ENCODE measurements at places on chromosomes 3 and 15.

- DNase-seq = no peak
Observed at GRCh38 chr3:39118931-39119660, 11.6 kb downstream of the TTC21A start.

DNA sequence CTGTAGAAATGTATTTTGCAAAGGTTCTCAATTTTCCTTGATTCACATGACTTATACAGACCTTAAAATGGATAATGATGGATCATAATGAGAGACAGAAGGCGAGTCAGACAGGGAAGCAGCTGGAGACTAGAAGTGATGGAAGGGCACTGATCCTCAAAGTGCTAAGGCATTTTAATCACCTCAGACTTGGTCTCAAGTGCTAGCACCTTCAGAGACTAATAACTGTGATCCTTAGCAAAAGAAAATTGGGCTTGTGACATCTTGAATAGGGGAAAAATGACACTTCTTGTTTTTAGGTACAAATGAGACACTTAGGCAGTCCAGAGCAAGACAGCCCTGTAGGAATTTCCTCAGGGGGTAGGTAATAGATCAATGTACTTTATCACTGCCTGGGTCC, 1011.7 kb downstream of the SQOR start:
- no peak for DNase-seq

DNA sequence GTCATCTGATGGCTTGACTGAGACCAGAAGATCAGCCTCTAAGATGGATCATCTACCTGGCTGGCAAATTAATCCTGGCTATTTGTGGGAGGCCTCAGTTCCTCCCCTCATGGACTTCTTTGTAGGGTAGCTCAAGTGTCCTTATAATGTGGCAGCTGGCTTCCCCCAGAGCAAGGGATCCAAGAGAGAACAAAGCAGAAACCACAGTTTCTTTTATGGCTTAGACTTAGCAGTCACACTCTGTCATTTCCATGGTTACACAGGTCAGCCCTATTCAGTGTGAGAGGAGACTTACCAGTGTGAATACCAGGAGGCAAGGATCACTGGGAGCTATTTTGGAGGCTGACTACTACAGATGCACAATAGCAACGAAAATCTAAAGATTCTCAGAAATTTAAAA, 15.3 kb upstream of the ARL14 start:
- DNase-seq = no peak

- DNase-seq = no peak
Observed at GRCh38 chr3:44208086-44208485, 33.6 kb upstream of the TOPAZ1 start.

DNA sequence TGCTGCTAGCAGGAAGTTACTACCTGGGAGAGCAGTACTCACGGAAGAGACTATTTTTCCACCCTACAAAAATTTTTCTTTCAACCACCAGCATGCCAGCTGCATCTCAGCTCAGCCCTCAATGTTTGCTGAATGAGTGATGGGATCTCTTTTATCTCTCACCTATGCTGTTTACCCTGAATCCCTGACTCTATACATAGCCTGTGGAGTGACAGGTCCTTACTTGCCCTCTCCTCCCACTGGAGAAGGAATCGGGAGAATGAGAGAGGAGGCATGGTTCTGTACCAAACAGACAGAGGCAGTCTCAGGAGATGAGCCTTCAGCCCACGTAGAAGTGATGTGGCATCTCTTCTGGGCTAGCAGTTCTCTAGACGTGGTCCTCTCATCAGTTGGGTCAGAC, 6.7 kb upstream of the DGKG start:
- no peak for DNase-seq

- no peak for DNase-seq
Observed at GRCh38 chr3:51389423-51390183, 1.5 kb upstream of the RBM15B start.

DNA sequence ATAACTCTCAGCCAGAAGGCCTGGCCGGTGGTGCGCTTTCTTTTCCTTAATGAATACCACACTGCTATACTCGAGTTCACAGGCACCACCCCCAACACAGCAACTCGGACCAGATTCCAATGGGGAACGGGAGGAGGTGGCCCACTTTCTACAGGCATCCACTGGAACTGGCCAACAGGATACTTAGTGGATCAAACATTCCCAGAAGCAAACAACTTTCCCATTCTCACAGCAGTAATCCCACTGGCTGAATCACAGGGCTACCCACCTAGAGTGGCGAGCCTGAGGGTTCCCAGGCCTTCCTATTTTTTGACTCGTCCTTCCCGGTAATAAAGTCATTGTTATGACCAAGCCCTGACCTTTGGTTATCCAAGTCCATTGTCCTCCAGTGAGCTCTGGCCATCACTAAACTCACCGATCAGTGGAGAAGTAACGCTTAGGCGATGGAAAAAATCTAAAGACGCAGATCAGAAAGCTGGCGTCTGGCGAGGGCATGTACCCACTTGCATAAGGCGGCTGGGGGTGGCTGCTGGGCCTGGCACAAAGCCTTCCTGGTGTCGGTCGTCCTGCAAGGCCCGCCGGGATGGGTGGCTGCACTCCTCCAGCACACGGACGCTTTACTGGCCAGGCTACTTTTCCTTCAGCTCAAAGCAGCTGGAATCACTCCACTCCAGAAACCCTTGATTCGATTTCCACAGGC, 1.2 kb downstream of the EOGT start:
- DNase-seq = no peak

DNA sequence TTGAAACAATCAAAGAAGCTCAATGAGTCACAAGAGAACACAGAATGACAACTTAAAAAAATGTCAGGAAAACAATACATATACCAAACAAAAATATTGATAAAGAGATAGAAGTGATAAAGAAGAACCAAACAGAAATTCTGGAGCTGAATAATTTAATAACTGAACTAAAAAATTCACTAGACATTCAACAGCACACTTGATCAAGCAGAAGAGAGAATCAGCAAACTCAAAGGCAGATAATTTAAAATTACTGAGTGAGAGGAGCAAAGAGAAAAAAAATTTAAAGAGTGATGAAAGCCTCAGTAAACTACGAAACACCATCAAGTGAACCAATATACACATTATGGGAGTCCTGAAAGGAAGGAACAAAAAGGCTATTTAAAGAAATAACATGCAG, 61.9 kb downstream of the SERP1 start:
- DNase-seq = no peak

DNA sequence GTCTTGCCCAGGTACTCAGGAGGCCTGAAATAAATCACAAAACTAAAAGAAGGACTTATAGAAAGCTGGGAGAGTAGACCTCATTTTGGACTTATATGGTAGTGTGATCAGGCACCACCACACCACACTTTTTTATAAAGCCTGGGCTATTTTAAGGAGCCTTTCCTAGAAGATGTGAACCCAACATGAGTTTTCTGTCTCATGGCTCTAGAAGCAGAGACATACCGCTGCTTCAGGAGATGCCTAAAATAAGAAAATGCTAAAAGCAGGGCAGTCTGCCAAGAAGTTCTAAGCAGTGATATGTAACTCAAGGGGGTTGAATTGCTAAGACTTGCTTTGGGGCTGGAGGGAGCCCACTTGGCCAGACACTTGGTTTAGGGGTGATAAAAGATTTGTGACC, 49.6 kb downstream of the SUMF1 start:
- DNase-seq = peak; percentile 36

GRCh38 chr15:78682004-78682651, 41.1 kb upstream of the CHRNB4 start:
- no peak for DNase-seq

DNA sequence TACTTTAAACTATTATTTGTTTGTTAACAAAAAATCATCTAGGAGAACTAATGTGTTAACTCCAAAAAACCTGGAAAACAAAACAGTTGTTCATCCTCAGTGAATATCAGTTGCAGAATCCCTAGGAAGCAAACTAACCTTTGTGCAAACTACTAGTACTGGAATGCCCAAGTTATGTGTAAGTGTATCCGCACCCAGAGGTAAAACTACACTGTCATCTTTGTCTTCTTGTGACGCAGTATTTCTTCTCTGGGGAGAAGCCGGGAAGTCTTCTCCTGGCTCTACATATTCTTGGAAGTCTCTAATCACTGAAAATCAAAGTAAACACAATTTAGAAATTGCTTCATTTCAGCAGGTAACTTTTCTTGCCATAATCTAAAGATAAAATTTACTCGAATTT, 29.8 kb downstream of the DYNC1LI1 start:
- DNase-seq = no peak

DNA sequence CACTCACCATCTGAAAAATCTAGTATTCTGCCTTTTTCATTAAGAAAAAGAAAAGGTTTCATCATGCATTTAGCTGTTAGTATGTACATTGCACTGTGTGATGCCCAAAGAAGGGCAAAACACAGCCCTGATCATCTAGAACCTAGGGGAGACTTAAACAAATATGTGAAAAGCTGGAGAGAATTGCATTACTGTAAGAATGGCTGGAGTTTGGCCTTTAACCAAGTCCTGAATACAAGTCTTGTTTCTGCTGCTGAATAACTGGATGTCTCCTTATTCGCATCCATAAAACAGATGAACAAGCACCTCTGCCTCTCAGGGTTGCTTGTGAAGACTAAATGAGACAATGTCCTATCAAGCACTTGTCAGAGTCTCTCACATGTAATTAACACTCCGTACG, 233.4 kb upstream of the LRTM1 start:
- DNase-seq = no peak

DNA sequence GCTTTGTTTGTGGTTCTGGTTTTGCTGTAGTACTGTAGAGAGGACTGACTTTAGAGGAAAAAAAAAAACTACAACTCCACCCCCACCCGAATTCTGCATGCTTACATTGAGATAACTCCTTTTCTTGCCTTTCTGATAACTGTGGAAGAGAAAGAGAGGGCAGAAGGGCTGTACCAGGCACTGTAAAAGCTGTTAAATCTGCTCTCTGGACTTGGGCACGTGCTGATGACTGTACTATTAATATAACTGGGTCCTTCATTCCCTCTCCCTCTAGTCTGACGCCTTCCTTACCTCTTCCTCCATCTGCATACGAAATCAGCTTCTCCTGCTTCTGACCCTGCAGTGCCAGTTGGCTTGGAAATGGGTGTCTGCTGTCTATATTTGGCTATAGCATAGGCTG, 15.0 kb downstream of the MAPKBP1 start:
- no peak for DNase-seq

- no peak for DNase-seq
Observed at GRCh38 chr15:78415284-78415683, 22.7 kb upstream of the IREB2 start.

GRCh38 chr3:187728248-187728647, 17.0 kb downstream of the BCL6 start:
- no peak for DNase-seq

- no peak for DNase-seq
Observed at GRCh38 chr3:150984066-150984465, 11.5 kb upstream of the CLRN1 start.

- DNase-seq = no peak
Observed at GRCh38 chr3:90011131-90011530, 903.7 kb downstream of the EPHA3 start.

GRCh38 chr3:58034738-58035523, 26.7 kb downstream of the FLNB start:
- DNase-seq = no peak

GRCh38 chr15:44163370-44163769, 31.7 kb downstream of the FRMD5 start:
- DNase-seq = no peak

- DNase-seq = no peak
Observed at GRCh38 chr3:173690542-173691180, 293.1 kb downstream of the NLGN1 start.

- no peak for DNase-seq
Observed at GRCh38 chr3:119891944-119892721, 110.2 kb downstream of the NR1I2 start.

DNA sequence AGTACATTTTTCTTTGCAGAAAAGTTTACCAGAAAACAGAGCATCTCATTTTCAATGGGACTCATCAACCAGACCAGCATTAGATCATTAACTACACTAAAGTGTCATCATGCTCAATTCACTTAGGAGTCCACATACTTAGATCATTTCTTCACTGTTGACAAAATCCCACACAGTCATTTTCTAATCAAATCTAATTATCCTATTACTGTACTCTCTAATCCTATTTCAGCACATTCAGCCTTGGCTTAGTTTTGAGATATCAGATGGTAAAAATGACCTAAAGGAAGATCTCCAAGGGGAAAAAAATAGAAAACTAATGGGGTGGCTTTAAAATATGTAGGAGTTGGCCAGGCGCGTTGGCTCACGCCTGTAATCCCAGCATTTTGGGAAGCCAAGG, 5.2 kb upstream of the CTXN2 start:
- no peak for DNase-seq

GRCh38 chr15:33191591-33191990, 2.9 kb downstream of the FMN1 start:
- no peak for DNase-seq

DNA sequence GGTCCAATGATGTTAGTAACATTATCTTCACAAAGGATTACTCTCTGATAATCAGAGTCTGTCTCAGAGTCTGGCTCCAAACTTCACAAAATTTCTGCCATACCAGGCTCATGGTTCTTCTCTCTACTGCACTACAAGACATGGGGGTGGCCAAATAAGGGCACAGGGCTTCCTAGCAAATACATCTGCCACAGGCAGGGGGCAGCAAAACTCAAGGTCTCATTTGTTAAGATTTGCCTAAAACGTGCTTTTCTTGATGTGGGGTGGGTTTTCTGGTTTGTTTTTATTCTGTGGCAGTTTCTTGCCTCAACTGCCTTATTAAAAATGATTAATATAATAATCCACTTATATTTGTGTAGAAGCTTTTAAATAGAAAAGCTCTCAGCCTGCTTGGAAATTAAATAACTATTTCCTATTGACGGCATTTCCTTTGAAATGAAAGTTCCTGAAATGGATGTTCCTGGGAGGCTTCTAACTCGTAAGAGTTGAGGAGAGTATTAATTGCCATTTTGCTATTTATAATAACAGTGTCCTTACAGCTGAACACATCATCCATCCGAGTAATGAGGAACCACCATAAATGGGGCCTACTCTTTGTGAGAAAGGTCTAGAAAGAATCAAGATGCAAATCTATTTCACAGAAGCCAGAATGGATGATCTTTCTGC, 53.8 kb downstream of the SST start:
- DNase-seq = no peak

DNA sequence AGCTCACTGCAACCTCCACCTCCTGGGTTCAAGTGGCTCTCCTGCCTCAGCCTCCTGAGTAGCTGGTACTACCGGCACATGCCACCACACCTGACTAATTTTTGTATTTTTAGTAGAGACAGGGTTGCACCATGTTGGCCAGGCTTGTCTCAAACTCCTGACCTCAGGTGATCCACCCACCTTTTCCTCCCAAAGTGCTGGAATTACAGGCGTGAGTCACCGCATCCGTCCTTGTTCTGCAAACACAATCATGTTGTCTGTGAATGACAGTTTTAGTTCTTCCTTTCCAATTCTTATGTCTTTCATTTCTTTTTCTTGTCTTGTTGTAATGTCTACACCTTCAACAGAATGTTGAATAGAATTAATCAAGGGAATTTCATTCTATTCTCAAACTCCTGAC, 16.3 kb upstream of the SMCO1 start:
- no peak for DNase-seq
